ENCODE measurements at places on chromosomes 1 and 21. TPM values are rescaled to one million over a fixed set of nuclear protein-coding genes. Genes with fewer than 3 reads are reported as not detected.

DNA sequence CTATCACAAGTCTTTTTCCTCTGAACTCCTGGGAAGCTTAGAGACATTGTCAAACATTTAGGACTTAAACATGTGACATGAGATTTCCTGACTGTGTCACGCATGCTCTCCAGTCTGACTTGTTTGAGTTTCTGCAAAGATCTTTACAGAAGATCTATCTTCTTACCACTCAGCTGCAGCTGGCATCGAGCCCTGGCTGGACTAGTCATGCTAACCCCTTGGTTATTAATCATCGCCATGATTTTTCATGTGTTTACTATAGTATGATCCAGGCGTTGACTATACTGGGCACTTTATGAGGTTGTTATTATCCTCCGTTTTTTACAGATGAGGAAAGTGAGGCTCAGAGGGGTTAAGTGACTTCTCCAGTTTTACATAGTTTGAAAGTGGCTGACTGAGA is 18.1 kb upstream of the IRF2BP2 start:
- H3K27ac ChIP-seq, result no peak overlapping the region
- no peaks in the 10 kb centered on the region for H3K36me3 ChIP-seq
- no peak for DNase-seq

DNA sequence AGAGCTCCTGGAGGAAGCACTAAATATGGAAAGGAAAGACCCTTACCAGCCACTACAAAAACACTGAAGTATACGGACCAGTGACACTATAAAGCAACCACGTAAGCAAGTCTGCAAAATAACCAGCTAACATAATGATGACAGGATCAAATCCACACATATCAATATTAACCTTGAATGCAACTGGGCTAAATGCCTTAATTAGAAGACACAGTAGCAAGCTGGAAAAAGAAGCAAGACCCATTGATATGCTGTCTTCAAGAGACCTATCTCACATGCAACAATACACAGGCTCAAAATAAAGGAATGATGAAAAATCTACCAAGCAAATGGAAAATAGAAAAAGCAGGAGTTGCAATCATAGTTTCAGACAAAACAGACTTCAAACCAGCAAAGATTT is 31.0 kb downstream of the C1orf185 start:
- no peak for DNase-seq
- no peaks in the 10 kb centered on the region for H3K36me3 ChIP-seq
- no peaks in the 10 kb centered on the region for H3K27me3 ChIP-seq

DNA sequence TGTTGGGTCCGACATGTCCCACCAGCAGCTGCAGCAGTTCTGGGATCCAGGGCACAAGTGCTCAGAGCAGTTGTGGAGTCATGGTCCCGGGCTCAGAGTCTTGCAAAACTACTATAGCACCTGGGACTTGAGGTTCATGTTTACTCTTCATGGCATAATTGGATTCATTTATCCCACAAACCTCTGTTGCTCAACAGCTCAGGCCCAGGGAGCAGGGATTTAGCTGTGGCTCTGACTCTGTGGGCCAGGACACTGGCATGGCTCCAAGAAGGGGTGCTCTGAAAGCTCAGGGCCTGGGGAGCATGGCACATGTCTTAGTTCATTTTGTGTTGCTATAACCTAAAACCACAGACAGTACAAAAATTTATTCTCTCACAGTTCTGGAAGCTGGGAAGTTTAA is 626.7 kb upstream of the ADGRL2 start:
- no peaks in the 10 kb centered on the region for H3K27me3 ChIP-seq
- H3K4me1 ChIP-seq, result no peaks in the 10 kb centered on the region
- no peaks in the 10 kb centered on the region for H3K36me3 ChIP-seq
- no peak overlapping the region for H3K27ac ChIP-seq
- no peak overlapping the region for H3K4me3 ChIP-seq

Gene ETNK2
- total RNA-seq, result 22.0 TPM

Gene HES3
- total RNA-seq, result not detected

GRCh38 chr1:226199971-226200370 is 13.4 kb upstream of the ACBD3 start:
- H3K36me3 ChIP-seq, result no peaks in the 10 kb centered on the region
- H3K27ac ChIP-seq, result no peak overlapping the region
- no peaks in the 10 kb centered on the region for H3K27me3 ChIP-seq

- H3K27me3 ChIP-seq, result no peaks in the 10 kb centered on the region
- H3K4me1 ChIP-seq, result peaks cover 6% of the 10 kb centered on the region
- H3K27ac ChIP-seq, result no peak overlapping the region
- DNase-seq, result no peak
- H3K4me3 ChIP-seq, result no peak overlapping the region
Measured at GRCh38 chr1:24027838-24028468, 47.8 kb upstream of the SRSF10 start.

GRCh38 chr1:156163712-156164111 is 10.3 kb downstream of the SEMA4A start:
- no peak for DNase-seq
- no peak overlapping the region for H3K4me3 ChIP-seq
- H3K27me3 ChIP-seq, result no peaks in the 10 kb centered on the region
- no peaks in the 10 kb centered on the region for H3K4me1 ChIP-seq

Gene NBPF6
- not detected for total RNA-seq

GRCh38 chr1:91552091-91552490 is 51.4 kb downstream of the CDC7 start:
- DNase-seq, result no peak
- H3K27me3 ChIP-seq, result no peaks in the 10 kb centered on the region
- H3K36me3 ChIP-seq, result no peaks in the 10 kb centered on the region

DNA sequence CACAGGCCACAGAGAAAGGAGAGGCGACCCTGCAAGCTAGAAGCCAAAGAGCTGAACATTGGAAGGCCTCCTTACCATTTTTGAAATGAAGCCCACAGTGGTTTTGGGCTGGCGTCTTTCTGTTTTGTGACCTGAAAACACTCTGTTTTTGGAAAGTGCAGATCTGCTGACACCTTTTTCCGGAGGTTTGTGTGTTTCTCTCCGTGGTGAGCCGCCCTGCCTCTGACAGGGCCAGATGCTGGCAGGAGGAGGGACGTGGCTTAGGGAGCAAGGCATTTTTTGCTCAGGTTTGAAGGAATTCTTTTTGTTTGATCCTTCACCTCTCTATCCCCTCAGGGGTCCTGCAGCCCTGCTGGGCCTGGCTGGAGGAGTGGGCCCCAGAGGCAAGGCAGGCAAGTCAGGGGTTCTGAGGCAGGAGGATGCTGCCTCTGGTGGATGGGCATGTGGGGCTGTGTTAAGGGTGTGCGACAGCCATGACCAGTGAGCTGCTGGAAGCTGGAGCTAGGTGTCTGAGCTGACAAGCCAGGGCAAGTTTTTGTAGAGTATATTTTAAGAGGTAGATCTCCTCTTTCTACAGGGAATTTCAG is 133.8 kb downstream of the CAMTA1 start:
- H3K27me3 ChIP-seq, result no peaks in the 10 kb centered on the region
- H3K4me3 ChIP-seq, result no peak overlapping the region
- H3K4me1 ChIP-seq, result peaks cover 5% of the 10 kb centered on the region
- no peak for DNase-seq
- no peaks in the 10 kb centered on the region for H3K36me3 ChIP-seq

Gene NKAIN1
- not detected for total RNA-seq

DNA sequence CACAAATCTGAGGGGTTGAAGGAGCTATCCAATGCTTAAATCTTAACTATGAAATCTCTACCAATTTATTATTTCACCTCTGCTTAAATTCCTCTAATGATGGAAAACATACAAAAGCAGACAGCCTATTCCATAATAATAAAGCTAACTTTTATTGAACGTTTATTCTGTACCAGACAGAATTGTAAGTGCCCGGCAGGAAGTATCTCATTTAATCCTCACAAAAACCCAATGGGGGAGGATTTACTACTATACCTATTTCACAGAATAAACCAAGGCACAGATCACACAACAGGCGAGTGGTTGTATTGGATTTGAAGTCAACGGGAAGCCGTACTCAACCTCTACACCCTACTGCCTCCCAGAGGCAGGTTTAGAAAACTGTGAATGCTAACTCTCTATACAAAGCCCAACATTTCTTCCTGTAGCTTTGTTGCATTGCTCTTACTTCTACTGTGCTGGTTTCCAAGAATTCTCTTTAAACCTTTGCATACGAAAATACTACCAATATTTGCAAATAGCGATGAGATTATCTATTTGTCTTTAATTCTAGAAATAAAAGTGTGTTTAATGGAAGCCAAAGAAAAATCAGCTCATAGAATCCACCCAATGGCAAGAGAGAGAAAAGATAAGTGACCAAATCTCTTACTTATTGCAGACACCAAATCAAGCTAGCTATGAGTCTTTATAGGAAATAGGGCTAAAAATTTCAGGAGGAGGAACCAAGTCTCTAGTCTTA is 33.5 kb upstream of the C1orf53 start:
- H3K27ac ChIP-seq, result no peak overlapping the region
- no peaks in the 10 kb centered on the region for H3K27me3 ChIP-seq
- no peaks in the 10 kb centered on the region for H3K4me1 ChIP-seq
- no peak overlapping the region for H3K4me3 ChIP-seq
- DNase-seq, result no peak

All from ascending aorta (tissue), 2 donors.